ENCODE measurements at places on chromosomes 5 and 9. TPM values are rescaled to one million over a fixed set of nuclear protein-coding genes. Genes with fewer than 3 reads are reported as not detected.

- no peaks in the 10 kb centered on the region for H3K36me3 ChIP-seq
- H3K4me3 ChIP-seq = no peak overlapping the region
- H3K4me1 ChIP-seq = no peaks in the 10 kb centered on the region
- H3K27ac ChIP-seq = no peak overlapping the region
- no peaks in the 10 kb centered on the region for H3K27me3 ChIP-seq
- no peak for DNase-seq
Observed at GRCh38 chr9:104074876-104075275, 19.2 kb upstream of the SMC2 start.

DNA sequence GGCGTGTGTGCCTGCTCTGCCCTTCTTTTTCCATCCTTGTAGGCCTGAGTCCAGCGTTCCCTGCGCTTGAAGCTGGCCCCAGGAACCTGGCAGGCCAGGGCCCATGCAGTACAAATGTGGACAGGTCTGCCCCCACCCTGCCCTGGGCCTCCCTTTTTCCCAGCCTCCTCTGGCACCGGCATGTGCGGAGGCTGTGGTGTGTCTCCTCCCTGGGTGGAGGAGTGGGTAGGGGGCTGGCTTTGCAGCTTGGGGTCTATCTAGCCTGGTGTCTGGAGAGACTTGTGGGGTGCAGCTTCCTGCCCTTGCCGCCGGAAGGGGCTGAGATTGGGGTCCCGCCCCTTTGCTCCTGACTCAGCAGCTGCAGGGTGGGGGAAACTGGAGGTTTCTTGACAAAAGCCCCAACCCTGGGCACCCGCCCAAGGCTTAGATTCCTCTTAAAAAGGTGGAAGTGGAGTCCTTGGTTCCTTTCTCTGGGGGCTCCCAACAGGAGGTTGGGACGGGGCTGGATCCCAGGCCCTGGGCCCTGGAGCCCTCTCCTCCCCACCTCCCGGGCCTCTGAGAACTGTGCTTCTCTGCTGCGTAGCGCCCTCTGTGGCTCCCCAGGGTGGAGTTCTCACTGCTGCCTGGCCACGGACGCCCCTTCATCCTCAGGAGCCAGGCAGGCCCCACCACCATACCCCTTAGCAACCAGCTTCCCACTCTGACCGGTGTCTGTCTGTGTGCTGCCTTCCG is 18.0 kb downstream of the RXRA start:
- DNase-seq = no peak
- peaks cover 7% of the 10 kb centered on the region for H3K4me1 ChIP-seq
- H3K4me3 ChIP-seq = no peak overlapping the region
- H3K36me3 ChIP-seq = no peaks in the 10 kb centered on the region
- H3K27me3 ChIP-seq = no peaks in the 10 kb centered on the region

DNA sequence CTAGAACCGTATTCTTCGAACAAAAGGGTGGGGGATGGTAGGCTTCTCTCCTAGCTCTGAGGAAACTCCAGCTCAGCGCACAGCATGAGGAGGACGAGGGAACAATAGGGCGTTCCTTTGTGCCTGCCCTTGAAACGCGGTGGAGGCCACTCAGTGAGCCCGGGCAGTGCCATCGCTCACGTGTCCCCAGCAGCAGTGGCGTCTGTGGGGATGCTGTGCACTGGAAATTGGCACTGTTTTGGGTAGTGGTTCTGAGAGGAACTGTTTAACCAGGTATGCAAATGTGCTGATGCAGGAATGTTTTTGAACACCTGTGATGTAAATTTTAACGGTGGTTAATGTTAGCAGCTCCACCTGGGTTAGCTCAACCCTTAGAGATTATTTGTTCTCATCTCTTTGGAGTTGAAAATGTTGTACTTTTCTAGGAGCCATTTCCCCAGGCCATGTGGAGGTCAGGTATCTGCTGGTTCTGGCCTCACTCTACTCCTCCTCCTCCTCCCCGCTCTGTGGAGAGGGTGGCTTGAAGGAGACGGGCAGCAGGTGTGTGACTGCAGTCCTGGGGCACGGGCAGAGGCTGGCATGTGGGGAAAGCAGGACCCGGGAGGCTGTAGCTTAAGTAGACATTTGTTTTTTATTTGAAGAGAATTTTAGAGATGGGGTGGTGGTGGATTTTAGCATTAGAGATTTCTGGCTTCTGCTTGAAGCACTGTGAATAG is 48.3 kb downstream of the EHMT1 start:
- no peak overlapping the region for H3K4me3 ChIP-seq
- no peaks in the 10 kb centered on the region for H3K27me3 ChIP-seq
- no peaks in the 10 kb centered on the region for H3K36me3 ChIP-seq
- no peak for DNase-seq

- DNase-seq = no peak
- H3K36me3 ChIP-seq = no peaks in the 10 kb centered on the region
- no peaks in the 10 kb centered on the region for H3K4me1 ChIP-seq
- H3K4me3 ChIP-seq = no peak overlapping the region
- H3K27ac ChIP-seq = no peak overlapping the region
Observed at GRCh38 chr5:96459313-96460121, 26.5 kb upstream of the PCSK1 start.

- H3K36me3 ChIP-seq = no peaks in the 10 kb centered on the region
- no peak overlapping the region for H3K4me3 ChIP-seq
- H3K27ac ChIP-seq = no peak overlapping the region
Observed at GRCh38 chr5:32329395-32329834, 16.7 kb upstream of the MTMR12 start.

GRCh38 chr5:1541702-1542400 is 18.1 kb upstream of the LPCAT1 start:
- H3K27ac ChIP-seq = no peak overlapping the region
- no peaks in the 10 kb centered on the region for H3K4me1 ChIP-seq

GRCh38 chr9:69554945-69555344 is 117.2 kb downstream of the APBA1 start:
- no peak overlapping the region for H3K4me3 ChIP-seq
- no peaks in the 10 kb centered on the region for H3K27me3 ChIP-seq
- peak; percentile 97 for DNase-seq

- H3K36me3 ChIP-seq = no peaks in the 10 kb centered on the region
- no peaks in the 10 kb centered on the region for H3K4me1 ChIP-seq
- no peak overlapping the region for H3K4me3 ChIP-seq
- H3K27me3 ChIP-seq = no peaks in the 10 kb centered on the region
- no peak for DNase-seq
Observed at GRCh38 chr9:99181621-99182020, 40.1 kb downstream of the ALG2 start.

Gene HTR4
- 2.3 TPM for total RNA-seq

Gene FAM219A
- total RNA-seq = 16.0 TPM

Gene GMCL2
- not detected for total RNA-seq

Gene INSL4
- not detected for total RNA-seq

Gene C9orf43
- 2.3 TPM for total RNA-seq

Gene IL9
- total RNA-seq = not detected
